ENCODE measurements at places on chromosomes 2 and 18.

GRCh38 chr2:58227171-58227917, 13.8 kb downstream of the FANCL start:
- DNase-seq, result no peak

- DNase-seq, result no peak
Measured at GRCh38 chr2:58063641-58064040, 17.0 kb downstream of the VRK2 start.

DNA sequence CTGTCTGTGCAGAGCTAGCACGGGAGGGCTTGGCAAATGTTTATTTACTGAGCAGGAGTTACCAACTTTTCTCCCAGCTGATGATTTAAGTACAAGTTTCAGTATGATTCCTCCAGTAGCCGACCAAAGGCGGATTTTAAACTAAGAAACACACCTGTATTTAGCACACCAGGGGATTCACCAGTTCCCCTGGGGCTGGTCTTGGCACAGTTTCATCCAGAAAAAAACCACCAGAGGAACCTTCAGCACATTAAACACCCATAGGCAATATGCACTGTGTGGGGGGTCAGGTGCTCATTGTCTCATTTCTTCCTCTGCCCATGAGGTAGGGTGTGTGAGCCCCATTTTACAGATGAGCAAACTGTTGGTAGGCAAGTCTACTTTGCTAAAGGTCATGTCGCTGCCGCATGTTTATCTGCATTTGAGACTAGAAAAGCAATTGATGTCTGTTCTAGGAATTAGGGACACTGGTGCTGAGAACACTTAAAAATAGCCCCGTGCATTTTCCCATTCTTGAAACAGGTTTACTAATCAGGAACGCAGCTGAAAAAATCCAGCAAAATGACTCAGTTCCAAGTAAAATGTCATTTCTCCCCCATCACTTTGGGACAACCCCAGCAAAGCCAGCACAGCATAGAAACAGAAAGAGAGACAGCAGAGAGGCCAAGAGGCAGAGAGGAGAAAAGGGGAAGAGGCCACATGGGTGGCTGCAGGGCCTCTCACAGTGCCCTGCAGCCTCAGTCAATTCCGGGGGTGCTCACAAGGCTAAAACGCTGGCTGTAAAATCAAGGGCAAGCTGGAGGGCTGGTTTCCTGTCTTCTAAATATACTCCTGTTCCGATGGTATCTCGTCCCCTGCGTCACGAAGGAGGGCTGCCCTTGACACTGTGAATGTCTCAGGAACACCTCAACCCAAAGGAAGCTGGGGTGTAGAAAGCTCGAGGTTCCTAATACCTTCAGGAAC, 166.8 kb upstream of the ID2 start:
- DNase-seq, result no peak

GRCh38 chr2:239813261-239814115, 211.7 kb downstream of the NDUFA10 start:
- DNase-seq, result no peak

DNA sequence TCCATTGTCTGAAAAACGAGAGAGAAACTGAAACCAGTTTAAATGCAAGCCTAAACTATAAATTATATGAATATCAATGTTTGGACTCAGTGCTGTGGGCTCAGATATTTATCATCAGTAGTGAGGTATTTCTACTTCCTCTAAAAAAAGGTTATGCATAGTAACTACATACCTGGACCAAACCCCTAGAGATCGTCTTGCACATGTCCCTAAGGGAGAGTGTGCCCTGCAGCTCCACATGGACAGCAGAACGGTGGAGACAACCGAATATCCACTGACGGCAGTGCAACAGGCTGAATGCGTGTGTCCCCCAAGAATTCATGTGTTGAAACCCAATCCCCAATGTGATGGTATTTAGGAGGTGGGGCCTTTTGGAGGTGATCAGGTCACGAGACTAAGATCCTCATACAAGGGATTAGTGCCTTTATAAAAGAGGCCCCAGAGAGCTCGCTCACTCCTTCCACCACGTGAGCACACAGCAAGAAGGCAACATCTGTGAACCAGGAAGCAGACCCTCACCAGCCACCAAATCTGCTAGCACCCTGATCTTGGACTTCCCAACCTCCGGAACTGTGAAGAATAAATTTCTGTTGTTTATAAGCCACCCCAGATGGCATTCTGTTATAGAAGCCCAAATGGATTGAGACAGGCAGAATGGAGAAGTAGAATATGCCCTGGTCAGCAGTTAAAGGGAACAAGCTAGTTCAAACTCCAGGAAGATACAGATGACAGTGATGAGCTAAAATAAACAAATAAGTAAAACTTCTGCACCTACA, 208.4 kb downstream of the ANAPC1 start:
- no peak for DNase-seq

Data from brain pericyte (primary cell).